ENCODE measurements at places on chromosomes 7 and 10. TPM values are rescaled to one million over a fixed set of nuclear protein-coding genes. Genes with fewer than 3 reads are reported as not detected.

Gene SUN3
- total RNA-seq = not detected

Gene ADAM8
- not detected for total RNA-seq

Gene GRM3
- total RNA-seq = not detected

Gene AQP1
- 2.8 TPM for total RNA-seq

Gene ZNF25
- 14.8 TPM for total RNA-seq

Gene KCNIP2
- 1.2 TPM for total RNA-seq

Gene INPP5A
- total RNA-seq = 13.1 TPM

Gene FAM200A
- total RNA-seq = 5.9 TPM

GRCh38 chr7:30912021-30912730 is 523 bp downstream of the AQP1 start:
- DNase-seq = no peak

DNA sequence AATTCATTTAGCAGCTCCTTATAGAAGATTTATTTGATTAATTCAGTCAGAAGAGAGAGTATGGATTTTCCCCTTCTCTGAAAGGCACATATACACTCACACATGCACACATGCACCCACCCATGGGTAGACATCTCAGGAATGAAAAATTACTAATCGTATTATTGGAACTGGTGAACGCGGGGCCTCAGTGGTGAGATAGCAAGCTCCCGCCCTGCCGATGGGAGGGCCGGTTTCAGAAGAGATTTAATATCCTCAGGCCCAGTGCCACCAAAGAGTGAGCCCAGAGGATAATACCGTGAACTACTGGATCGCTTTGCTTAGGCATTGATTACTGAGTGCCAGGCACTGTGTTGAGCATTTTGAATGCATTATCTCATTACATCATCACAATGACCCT is 38.0 kb upstream of the EMX2 start:
- no peak for DNase-seq

GRCh38 chr7:146542101-146542500 is 425.5 kb downstream of the CNTNAP2 start:
- no peak for DNase-seq

GRCh38 chr7:983004-983615 is at the start of gene CYP2W1:
Gene CYP2W1 (plus strand): TSS chr7:983181. CDS start chr7:983212, 31 bp downstream.
- DNase-seq = no peak

- no peak for DNase-seq
Measured at GRCh38 chr7:102170393-102170970, 116.2 kb upstream of the SH2B2 start.

GRCh38 chr7:80932536-80932935 is 13.7 kb upstream of the SEMA3C start:
- peak; percentile 57 for DNase-seq

DNA sequence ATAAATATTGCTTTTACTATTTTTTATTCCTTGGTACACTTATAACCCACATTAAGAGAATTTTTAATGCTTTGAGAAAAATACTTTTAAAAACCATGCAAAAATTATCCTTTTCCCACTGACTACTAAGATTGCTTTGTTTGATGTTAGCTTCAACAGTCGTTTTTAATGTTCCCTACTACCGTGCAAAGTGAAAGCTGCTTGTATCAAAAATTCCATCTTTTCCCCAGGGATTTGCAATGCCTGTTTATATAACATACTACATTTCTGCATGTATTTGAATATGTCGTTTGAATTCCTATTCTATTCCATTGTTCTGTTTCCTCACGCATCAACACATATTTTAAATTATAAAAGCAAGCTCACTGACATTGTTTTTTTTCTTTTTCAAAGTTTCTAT is 54.4 kb downstream of the TFPI2 start:
- DNase-seq = peak; percentile 75

DNA sequence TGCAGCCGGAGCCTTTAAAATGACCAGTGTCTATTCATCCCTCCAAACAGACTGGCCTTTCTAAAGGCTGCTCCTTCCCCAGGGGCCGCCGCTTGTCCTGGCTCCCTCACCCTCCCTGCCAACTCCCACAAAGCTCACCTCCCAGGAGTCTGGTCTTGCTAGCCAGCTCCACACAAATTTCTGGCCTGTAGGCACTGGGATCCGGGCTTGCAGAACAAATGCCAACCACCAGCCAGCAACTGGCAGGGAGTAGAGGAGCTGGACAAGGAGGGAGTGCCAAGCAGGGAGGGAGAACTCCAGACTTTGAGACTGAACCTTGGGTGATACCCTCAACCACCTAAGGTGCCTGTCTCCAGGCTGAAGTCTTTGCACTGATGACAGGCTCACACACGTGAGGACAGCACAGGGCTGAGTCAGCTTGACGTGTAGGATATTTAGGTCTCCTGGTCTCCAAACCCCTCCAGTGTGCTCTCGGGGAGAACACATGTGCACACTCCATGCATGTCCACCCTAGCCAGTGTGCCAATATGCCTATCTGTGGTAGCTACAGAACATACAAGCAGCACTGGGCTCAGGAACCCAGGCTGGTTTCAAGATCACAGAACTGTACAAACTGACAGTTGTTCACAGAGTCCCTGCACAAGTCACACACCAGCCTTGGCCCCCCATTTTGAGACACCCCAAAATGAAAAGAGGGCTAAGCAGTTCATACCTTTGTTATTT is 6.0 kb downstream of the PAX2 start:
- DNase-seq = no peak

GRCh38 chr7:20064974-20065862 is 152.0 kb downstream of the MACC1 start:
- peak; percentile 83 for DNase-seq

- no peak for DNase-seq
Measured at GRCh38 chr10:2899246-2899951, 167.9 kb upstream of the PFKP start.

GRCh38 chr10:69316313-69317059 is 38.2 kb downstream of the HK1 start:
- DNase-seq = peak; percentile 57

DNA sequence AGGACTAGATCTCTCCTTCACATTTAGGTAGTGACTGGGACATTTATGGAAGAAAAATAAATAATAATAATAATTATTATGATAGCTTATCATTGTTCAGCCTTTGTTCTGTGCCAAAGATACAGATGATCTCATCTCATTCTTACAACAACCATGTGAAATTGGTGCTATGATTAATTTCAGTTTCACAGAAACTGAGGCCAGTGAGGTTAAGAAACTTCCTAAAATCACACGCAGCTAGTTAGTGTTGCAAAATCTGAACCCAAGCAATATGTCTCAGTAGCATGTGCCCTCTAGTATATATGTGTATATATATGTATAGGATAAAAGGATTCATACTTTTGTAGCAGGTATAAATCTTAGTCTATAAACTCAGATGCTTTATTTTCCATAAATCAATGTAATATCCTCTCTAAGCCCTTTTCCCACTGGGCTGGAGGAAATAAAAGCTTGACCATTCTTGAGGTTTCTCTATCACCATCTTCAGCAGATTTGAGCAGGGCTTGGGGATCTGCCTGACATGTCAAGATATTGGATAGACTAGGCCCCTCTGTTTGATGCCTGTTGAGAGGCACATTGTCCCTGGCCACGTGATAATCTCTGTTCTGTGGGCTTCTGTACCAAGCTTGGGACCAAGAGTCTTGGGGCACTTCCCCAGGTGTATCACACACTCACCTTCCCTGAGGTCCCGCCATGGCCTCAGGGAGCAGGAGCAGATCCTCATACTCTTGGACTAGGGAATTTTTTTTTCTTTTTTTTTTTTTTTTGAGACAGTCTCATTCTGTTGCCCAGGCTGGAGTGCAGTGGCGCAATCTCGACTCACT is 172.6 kb upstream of the NRP1 start:
- peak; percentile 70 for DNase-seq

DNA sequence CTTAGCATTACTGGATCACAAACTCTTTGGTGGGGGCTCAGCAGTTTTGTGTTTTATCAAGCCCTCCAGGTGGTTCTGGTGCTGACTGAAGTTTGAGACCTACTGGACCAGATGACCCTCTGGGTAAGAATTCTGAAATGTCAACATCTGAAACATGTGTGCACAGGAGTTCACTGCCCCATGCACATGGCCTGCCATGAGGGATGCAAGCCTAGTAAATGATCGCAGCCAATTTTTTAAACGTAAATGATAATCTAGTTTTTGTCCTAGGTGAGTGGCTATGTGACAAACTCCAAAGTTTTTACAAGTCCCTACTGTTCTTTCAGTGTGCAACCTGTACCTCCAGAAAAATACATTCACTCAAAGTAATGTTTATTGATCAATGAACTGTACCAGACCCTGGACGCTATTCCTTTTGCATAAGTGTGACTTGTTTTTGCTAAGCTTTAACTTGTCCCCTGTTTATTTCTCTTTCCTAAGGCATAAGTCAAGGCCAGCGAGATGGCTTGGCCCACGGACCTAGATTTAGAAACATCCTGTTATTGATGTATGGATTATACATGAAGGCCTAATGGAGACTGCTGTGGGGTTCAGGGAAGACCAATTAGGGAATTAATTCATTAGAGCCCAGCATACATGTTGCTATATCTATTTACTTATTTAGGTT is 531.1 kb downstream of the LRMDA start:
- DNase-seq = no peak

GRCh38 chr10:17009212-17009700 is 120.4 kb downstream of the CUBN start:
- peak; percentile 77 for DNase-seq

GRCh38 chr10:108348215-108348614 is 1183.7 kb upstream of the SORCS1 start:
- no peak for DNase-seq
